ENCODE measurements at places on chromosomes 5 and 9.

- no peaks in the 10 kb centered on the region for H3K27me3 ChIP-seq
- no peak for DNase-seq
- H3K4me1 ChIP-seq = no peaks in the 10 kb centered on the region
- no peaks in the 10 kb centered on the region for H3K36me3 ChIP-seq
- no peak overlapping the region for H3K4me3 ChIP-seq
- H3K27ac ChIP-seq = no peak overlapping the region
Measured at GRCh38 chr9:128201441-128202369, 1.5 kb upstream of the DNM1 start.

DNA sequence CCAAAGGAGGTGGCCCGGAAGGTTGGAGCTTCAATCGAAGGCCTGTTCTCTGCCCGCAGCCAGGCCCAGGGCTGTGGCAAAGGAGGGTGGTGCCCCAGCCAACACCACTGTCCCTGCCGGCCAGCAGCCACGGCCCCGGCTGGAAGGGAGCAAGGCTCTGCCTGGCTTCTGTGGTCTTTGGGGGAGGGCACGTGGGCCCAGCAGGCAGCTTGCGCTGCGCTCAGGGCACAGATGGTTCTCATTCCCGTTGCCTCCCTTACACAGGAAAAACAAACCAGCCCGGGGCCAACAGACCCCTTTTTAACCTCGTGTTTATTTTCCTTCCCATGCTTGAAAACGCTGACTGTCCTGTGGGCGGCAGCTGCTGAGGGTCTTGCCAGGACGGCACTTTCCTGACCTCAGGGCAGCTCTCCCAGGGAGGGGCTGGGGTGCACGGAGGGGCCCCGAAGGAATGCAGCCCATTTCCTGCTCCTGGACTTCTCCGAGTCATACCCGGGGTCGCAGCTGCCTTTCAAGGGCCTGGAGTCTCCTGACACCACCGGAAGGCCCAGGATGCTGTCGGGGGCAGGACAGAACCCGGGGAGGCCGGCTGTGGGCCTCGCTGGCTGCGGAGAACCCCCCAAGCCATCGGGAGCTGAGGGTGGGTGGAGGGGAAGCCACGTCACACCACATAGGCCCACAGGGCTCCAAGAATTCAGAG is 1.1 kb upstream of the GPSM1 start:
- H3K4me3 ChIP-seq = peak overlapping the region; percentile 38
- peaks cover 27% of the 10 kb centered on the region for H3K4me1 ChIP-seq
- H3K27me3 ChIP-seq = peaks cover 3% of the 10 kb centered on the region
- peak overlapping the region; percentile 80 for H3K27ac ChIP-seq
- peaks cover 2% of the 10 kb centered on the region for H3K36me3 ChIP-seq

- no peaks in the 10 kb centered on the region for H3K27me3 ChIP-seq
- no peaks in the 10 kb centered on the region for H3K36me3 ChIP-seq
- DNase-seq = peak; percentile 59
- H3K27ac ChIP-seq = peak overlapping the region; percentile 53
- H3K4me3 ChIP-seq = peak overlapping the region; percentile 26
Measured at GRCh38 chr5:35478856-35479682, 138.6 kb upstream of the SPEF2 start.

DNA sequence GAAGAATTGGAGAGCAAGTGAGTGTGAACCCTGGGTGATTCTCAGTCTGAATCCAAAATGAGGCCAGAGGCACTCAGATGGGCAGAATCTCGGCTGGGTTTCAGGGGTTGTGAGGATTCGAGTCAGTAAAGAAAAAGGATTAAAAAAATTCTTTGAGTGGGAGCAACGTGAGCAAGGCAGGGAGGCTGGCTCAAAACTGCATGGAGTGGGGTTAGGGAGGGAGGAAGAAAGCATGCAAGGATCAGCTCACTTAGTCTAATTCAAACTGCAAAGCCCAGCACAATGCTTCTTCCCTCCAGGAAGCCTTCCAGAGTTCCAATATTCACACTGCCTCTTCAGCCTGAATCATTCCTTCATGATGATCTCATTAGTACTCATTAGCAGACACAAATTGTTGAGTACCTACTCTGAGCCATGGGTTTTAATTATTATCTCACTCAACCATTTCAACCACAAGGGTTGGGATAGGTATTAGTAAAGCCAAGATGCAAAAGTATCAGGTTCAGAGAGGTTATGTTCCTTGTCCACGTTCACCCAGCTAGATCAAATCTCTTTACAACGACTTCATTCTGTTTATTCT is 95.8 kb downstream of the BRINP1 start:
- no peak overlapping the region for H3K4me3 ChIP-seq
- H3K27me3 ChIP-seq = no peaks in the 10 kb centered on the region
- H3K27ac ChIP-seq = no peak overlapping the region
- no peak for DNase-seq
- H3K4me1 ChIP-seq = no peaks in the 10 kb centered on the region
- no peaks in the 10 kb centered on the region for H3K36me3 ChIP-seq

GRCh38 chr5:123710031-123710430 is 198.1 kb downstream of the CSNK1G3 start:
- H3K36me3 ChIP-seq = no peaks in the 10 kb centered on the region
- peaks cover 9% of the 10 kb centered on the region for H3K4me1 ChIP-seq
- H3K4me3 ChIP-seq = no peak overlapping the region
- no peak overlapping the region for H3K27ac ChIP-seq
- no peaks in the 10 kb centered on the region for H3K27me3 ChIP-seq
- DNase-seq = no peak

GRCh38 chr5:133830911-133831310 is 137.5 kb downstream of the C5orf15 start:
- DNase-seq = no peak
- no peaks in the 10 kb centered on the region for H3K4me1 ChIP-seq
- H3K27me3 ChIP-seq = no peaks in the 10 kb centered on the region
- H3K27ac ChIP-seq = no peak overlapping the region

- H3K27me3 ChIP-seq = no peaks in the 10 kb centered on the region
- H3K4me3 ChIP-seq = no peak overlapping the region
- peak; percentile 3 for DNase-seq
- H3K36me3 ChIP-seq = peaks cover 5% of the 10 kb centered on the region
Measured at GRCh38 chr9:91298311-91298710, 63.4 kb downstream of the AUH start.

DNA sequence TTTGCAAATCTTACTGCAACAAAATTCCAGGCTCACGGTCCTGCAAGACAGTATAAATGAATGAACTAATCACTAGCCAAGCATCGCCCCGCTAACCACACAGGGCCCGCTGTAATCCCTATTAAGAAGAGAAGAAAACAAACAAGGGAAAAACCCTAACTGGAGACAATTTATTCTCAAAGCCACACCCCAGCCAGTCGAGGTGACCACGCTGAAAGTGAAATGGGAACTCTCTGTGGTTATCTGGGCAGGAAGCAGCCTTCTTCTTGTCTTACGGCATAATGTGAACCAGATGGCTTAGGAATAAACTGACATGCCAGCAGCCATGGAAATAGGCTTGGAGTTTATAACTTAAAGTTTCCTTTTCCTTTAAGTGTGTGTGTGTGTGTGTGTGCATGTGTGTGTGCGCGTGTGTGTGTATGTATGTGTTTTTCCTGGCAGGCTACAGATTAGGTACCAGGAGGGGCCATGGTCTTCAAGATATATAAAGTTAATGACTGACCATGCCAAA is 120.2 kb downstream of the SEMA6A start:
- no peaks in the 10 kb centered on the region for H3K27me3 ChIP-seq
- H3K36me3 ChIP-seq = no peaks in the 10 kb centered on the region
- H3K4me1 ChIP-seq = peaks cover 3% of the 10 kb centered on the region
- peak overlapping the region; percentile 23 for H3K4me3 ChIP-seq
- peak; percentile 96 for DNase-seq

DNA sequence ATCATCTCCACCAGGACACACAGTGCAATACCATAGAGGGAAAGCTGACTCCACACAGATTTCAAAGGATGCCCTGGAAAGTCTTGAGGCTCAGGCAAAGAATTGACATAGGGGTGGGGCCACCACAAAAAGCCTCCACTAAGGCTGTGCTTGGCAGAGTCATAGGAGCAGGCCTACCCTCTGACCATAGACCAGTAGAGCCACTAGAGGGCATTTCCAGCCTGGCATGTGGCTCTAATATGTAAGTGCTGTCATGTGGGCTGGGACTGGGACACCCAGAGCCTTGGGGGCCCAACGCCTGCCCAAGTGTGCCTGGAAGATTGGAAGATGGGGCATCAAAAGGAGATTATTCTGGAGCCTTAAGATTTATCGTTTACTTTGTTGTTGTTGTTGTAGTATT is 726.0 kb downstream of the DNAH5 start:
- no peaks in the 10 kb centered on the region for H3K4me1 ChIP-seq
- no peak for DNase-seq
- no peaks in the 10 kb centered on the region for H3K36me3 ChIP-seq
- H3K27me3 ChIP-seq = no peaks in the 10 kb centered on the region

DNA sequence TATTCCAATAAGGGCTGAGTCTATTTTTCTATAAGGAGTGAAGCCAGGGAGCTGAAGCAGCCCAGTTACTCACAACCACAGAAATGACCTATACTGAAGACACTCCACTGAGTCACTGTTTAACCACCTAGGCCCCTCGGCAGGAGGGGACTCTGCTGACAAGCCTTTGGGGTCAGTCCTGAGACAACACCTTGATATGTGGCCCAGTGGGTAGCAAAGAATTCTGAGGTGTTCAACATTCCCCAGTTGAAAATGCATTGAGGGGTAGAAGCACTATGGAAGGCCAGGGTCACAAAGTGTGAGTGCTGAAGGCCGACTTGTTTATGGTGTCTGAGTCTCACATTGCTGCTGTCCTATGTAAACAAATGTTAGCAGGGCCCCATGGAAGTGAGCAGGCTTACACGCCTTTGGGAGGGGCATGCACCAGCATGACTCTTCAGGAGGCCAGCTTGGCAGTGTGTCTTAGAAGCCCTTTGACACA is 112.6 kb upstream of the NFIL3 start:
- H3K4me1 ChIP-seq = peaks cover 3% of the 10 kb centered on the region
- H3K27me3 ChIP-seq = no peaks in the 10 kb centered on the region
- no peak overlapping the region for H3K4me3 ChIP-seq
- H3K36me3 ChIP-seq = no peaks in the 10 kb centered on the region
- no peak overlapping the region for H3K27ac ChIP-seq
- DNase-seq = peak; percentile 80

GRCh38 chr5:134188092-134188491 is 11.3 kb upstream of the SKP1 start:
- no peak overlapping the region for H3K27ac ChIP-seq
- DNase-seq = no peak
- H3K4me3 ChIP-seq = no peak overlapping the region
- no peaks in the 10 kb centered on the region for H3K27me3 ChIP-seq
- no peaks in the 10 kb centered on the region for H3K4me1 ChIP-seq
- no peaks in the 10 kb centered on the region for H3K36me3 ChIP-seq

DNA sequence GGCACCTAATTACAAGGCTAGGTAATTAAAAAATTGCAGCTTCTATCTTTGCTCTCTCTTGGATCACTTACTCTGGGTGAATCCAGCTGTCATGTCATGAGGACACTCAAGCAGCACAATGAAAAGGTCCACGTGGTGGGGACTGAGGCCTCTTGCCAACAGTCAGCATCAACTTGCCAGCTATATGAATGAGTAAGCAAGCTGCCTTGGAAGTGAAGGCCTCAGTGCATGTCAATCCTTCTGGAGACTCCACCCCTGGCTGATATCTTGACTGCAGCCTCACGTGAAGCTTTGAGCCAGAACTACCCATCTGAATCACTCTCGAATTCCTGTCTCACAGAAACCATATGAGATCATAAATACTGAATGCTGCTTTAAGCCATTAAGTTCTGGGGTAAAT is 140.5 kb downstream of the SNX18 start:
- no peak overlapping the region for H3K27ac ChIP-seq
- peaks cover 2% of the 10 kb centered on the region for H3K4me1 ChIP-seq
- DNase-seq = peak; percentile 51
- no peak overlapping the region for H3K4me3 ChIP-seq
- H3K36me3 ChIP-seq = no peaks in the 10 kb centered on the region

- H3K27me3 ChIP-seq = no peaks in the 10 kb centered on the region
- peaks cover 27% of the 10 kb centered on the region for H3K4me1 ChIP-seq
- H3K27ac ChIP-seq = peak overlapping the region; percentile 68
- H3K4me3 ChIP-seq = peak overlapping the region; percentile 70
- no peak for DNase-seq
Measured at GRCh38 chr5:134527961-134528424, 2.5 kb downstream of the JADE2 start.

DNA sequence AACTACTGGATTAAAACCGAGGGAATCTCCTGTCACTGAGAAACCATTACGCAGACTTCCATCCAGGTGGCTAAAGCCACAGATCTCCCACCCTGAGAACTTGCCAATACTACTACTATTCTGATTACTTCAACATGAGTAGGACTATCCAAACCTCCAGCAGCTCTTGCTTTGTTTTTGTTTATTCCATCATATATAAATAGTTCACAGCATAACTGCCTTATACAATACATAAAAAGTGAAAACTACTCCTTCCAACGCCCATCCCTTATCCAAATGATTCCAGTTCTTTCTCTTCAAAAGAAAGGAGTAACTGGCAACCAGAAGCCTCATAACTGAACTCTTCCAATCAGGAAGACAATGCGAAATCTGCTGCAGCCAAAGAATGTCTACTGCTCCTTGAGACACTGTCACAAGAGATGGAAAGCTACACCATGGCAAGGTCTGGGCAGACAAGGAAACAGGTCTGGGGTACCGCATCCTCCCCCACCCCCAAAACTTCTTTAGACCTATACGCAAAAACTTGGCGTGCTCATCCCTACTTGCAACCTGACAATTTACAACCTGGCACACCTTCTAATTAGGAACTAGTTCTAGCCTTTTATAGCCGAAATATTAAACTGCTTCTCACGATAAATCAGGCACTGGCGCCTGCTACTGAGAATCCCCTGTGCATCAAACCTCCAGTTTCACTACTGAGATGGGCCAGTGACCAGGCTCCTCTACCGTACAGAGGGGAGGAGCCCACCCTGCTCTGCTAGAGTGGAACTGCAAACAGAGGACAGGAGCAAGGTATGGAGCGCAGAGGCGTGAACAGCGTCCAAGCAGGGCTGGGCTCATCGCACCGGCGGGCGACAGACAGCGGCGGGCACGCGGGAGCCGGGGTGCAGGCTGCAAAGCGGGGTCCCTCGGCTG is 986 bp downstream of the PLPP1 start:
- H3K27ac ChIP-seq = peak overlapping the region; percentile 0
- no peaks in the 10 kb centered on the region for H3K36me3 ChIP-seq
- no peaks in the 10 kb centered on the region for H3K27me3 ChIP-seq
- H3K4me1 ChIP-seq = peaks cover 4% of the 10 kb centered on the region

DNA sequence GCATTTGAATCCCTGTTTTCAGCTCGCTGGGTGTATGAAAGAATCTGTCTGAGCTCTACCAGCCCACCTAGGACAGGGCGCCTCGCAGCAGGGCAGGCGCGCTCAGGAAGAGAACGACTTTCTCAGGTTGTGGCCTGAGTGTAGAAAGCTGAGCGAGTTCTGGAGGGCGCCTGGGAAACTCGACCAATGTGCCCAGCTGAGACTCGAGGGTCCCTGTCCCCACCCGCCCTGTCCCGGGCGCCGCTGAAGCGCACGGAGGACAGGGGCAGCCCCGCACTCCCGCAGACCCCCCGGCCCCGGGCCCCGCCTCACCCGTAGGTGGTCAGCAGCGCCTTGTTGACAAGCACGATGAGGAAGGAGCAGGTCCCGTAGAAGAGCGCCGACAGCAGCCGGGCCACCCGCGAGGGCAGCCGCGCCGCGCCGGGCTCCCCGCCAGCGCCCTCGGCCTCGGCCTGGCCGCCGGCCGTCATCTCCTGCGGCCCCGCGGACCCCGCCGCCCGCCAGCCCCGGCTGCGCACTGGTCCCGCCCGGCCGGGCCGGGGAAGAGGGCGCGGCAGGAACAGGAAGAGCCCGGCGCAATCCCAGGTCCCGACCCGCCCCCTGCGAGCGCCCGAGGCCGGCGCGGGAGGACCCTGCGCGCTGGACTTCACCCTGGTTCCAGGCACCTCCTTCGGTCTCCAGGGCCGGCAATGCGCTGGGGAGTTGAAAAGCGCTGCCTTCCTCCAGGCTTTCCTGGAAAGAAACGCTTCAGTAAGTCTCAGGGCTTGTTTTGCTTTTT is at the start of gene SLC35D2:
SLC35D2 (minus strand) TSS at position 547 of the 778 bp plus-strand sequence; CDS start at position 470, 77 bp downstream.
- H3K27me3 ChIP-seq = no peaks in the 10 kb centered on the region
- H3K4me1 ChIP-seq = no peaks in the 10 kb centered on the region
- peak within 1 kb of the TSS; percentile 83 for H3K4me3 ChIP-seq
- no peaks in the 10 kb centered on the region for H3K36me3 ChIP-seq
